ENCODE measurements at places on chromosomes 6 and 20.

DNA sequence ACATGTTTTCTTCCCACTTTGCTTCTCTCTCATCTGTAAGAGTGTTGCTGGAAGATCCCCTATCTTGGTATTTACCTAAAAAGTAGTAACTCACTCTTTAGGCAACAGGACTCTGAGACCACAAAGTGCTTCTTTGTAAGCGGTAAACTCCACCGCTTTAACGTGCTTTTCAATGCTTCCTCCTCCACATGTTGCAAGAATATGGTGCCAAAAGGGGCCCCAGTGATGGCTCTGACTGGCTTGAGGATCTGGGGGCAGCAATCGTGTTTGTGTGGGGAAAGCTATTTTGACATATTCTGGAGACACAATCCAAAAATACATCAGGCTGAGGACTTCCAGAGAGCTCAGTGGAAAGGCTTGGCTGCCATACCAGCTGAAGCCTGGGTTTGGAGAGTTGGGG lies 12.4 kb upstream of the CPNE5 start:
- DNase-seq: no peak

DNA sequence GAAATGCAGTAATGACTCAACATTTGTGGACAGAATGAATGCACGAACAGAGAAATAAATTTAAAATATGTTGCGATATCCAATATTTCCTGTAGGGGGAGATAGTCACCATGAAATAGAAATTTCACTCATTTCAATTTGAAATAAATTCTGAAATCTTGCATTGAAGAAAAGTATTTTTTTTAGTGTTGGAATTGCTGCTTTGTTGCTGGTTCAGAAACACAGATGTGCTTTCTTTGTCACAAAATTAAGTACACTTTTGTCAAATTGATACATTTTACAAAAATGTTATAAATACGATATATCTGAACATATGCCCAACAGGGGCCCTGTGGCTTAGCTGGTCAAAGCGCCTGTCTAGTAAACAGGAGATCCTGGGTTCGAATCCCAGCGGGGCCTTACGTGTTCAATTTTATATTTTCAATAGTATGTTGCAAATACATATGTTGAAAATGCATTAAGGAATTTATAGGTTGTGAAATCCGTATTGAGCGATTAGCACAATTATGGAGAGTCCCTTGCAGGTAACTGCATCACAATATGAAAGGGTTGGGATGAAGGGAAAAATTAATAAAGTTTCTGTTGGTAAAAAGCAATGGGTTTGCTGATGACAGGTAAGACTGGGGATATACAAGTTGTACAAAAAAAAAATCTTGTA lies 85.4 kb upstream of the PRSS16 start:
- no peak for DNase-seq

GRCh38 chr20:478010-478948 lies 15.9 kb upstream of the TBC1D20 start:
- no peak for DNase-seq

GRCh38 chr6:72272958-72273357 lies 348.9 kb upstream of the KCNQ5 start:
- no peak for DNase-seq

- peak; percentile 15 for DNase-seq
Observed at GRCh38 chr6:170114956-170115855, 175.7 kb downstream of the DLL1 start.

DNA sequence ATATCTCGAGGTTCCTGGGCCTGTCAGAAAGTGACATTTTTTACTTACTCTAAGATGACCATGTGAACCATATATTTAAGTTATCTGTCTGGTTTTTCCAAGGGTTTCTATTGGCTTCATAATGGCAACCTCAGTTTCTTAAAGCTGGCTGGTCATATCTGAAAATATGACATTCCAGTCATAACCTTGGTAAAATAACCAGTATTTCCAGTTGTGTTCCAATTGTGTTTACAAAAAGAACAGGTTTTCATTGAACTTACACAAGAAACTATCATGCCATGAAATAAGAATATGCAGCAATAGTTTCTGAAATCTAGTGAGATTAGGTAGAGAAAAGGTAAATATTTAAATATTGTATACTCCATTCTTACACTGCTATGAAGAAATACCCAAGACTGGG lies 61.7 kb upstream of the HMGN3 start:
- no peak for DNase-seq

- no peak for DNase-seq
Observed at GRCh38 chr20:57614490-57615444, 5.5 kb downstream of the ZBP1 start.

DNA sequence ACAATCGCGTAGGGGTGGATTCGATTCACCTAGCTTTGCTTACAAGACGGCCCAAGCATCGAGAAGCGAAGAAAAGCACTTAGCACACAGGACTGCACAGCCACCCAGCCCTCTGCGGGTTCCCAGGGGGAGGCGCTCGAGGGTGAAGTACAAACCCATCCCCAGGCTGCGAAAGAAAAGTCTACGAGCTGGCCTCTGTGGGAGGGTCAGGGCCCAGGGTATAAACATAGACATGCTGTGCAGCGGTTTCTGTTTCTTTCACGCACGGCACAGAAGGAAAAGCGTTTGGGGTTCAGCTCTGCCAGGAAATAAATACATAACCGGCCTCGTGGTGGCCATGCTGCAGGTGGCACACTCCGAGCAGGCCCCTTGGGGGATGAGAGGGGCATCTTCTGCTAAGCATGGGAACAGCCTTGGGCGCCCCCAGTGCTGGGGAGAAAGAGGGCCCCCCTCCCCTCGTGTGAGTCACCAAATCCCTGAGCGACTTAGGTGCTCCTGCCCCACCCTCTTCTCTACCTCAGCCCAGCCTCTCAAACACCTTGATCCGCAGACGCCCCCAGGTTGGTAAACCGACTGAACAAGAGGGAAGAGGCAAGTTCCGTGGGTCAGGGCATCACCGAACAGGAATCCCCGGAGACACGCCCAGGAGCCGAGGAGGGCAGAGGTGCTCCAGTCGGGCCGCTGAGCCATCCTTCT lies 91.6 kb upstream of the RIPOR2 start:
- DNase-seq: no peak

DNA sequence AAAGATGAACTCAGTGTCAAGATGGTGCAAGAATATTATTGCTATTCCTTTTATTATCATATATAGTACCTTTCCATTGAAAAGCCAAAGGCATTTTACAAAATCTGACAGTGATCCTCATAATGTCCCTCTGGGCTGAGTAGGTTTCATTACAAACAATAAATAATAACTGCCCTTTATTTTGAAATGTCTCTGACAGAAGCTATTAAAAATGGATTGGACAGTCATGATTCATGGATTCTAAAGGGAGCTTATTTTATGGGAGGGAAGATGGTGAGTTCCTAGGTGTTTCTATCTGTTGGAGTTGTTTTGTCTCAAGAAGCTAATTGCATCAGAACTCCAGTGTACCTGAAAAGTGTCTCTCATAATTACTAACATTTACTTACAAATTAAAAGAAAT lies 30.4 kb upstream of the HDAC2 start:
- no peak for DNase-seq

DNA sequence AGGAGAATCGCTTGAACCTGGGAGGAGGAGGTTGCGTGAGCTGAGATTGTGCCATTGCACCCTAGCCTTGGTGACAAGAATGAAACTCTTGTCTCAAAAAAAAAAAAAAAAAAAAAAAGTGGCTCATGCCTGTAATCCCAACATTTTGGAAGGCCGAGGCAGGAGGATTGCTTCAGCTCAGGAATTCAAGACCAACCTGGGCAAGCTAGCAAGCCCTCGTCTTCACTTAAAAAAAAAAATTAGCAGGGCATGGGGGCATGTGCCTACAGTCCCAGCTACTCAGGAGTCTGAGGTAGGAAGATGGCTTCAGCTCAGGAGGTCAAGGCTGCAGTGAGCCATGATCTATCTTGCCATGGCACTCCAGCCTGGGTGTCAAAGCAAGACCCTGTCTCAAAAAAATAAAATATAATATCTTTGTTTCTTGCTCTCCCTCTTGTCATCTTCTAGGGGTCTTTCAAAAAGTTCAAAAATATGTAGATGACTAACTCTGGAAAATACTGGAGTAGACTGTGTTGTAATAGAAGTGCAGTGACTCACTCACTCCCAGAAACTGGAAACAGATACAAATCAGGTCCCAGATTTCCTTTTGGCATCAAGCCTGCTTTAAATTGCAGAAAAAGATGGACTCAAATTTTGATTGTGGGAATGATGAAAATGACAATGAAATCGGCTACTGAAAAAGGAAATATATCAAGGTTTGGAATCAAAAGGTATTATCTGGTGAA lies 2.8 kb upstream of the GINM1 start:
- DNase-seq: no peak

DNA sequence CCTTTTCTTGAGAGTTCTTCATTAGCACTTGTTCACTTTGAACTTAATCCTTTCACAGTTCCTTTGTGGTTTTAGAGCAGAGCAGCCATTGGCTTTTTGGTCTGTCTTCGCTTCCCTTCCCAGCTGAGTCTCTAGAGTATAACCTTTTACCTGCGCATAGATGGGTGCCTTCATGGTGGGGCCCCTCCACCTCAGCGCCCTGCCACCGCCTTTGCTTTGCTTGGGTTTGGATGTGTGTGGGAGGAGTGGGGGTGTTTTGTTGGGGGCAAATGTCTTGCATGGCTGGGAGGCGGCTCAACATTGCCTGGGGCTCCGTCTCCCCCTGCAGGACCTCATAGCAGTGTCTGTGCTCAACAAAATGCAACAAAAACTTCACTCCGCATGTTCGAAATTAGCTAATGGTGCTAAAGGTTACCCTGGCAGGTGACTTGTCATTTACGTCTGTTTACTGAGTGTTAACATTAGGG lies 11.9 kb downstream of the PYGB start:
- DNase-seq: no peak

GRCh38 chr20:49693435-49694171 lies 20.1 kb downstream of the B4GALT5 start:
- DNase-seq: no peak

Data from left ventricle myocardium inferior (tissue), 1 donor.